ENCODE measurements at places on chromosomes 5 and 9.

DNA sequence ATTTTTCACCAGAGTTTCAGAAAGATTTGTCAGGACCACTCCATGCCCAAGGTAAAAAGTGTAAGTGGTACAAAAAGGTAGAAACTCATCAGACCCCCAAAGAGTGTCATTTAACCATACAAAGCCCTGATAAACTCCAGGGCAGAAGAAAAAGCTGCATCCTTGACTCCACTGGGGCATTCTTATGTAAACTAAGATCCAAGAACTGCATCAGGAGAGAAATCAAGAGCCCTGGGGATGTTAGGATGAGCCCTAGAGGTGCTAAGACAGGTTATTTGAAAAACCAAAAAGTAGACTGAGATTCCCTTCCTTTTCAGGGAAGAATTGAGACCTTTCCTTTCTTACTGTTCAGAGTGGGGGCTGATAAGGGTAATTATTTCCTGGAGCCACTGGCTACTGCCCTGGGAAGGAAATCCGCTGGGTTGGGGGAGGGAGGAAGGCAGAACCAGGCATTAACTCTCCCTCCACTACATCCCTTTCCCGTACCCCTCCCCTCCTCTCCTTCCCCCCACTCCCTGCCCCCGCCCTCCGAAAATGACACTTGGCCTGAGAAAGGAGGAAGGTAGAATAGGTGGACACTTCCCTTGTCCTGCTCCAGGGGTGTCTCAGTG is 54.7 kb downstream of the FXN start:
- no peak for DNase-seq

DNA sequence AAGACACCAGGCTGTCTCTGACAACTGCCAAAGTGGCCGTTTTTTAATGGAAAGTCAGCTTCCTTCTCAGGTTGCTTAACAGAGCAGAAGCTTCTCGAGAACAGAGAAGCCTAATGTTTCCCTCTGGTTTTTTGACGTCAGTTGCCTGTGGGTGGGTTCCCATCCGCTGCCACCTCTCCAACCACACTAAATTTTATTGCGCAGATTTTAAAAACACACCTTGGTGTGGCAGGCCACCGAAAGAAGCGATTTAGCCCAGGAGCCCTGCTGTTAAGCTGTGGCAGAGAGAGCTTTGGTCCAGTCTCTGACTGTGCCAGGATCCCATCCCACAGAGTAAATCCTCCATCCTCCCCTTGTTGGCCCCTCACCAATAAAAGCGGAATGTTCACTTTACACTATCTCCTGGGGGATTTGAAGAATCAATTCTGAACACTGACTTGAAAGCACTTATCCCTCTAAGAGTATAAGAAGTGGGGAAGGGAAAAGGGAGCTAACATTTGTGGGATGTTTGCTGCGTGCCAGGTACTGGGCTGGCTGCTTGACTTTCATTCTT is 181.6 kb downstream of the AOPEP start:
- peak; percentile 36 for DNase-seq

GRCh38 chr5:94376672-94377345 is 241.6 kb downstream of the KIAA0825 start:
- no peak for DNase-seq

DNA sequence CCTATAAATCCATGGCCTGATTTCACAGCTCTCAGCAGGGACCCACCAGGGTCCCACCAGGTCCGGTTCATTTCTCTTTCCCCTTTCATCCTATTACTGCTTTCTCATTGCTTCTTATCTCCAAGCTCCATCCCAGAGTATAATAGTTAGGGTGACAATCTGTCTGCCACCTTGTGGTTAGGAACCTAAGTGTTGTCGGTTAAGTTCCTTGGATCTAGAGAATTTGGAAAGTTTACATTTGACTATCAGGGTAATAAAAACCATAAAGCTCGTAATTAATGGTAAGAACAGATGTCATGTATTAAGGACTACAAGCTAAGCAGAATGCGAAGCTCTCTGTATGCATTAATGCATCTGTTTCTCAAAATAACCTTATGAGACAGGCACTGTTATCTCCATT is 259.1 kb downstream of the SH3GL2 start:
- no peak for DNase-seq

- DNase-seq, result no peak
These were observed 155.5 kb upstream of the PPP1R2B start for GRCh38 chr5:156694598-156694997.
